Epithelial cell of prostate (primary cell): ENCODE measurements at places on chromosomes 5 and 9.
A peak's percentile ranks its signal among the peaks of the same experiment; 100 is the strongest.

- DNase-seq: peak; percentile 29
Measured at GRCh38 chr5:53069626-53070025, 39.9 kb downstream of the MOCS2 start.

DNA sequence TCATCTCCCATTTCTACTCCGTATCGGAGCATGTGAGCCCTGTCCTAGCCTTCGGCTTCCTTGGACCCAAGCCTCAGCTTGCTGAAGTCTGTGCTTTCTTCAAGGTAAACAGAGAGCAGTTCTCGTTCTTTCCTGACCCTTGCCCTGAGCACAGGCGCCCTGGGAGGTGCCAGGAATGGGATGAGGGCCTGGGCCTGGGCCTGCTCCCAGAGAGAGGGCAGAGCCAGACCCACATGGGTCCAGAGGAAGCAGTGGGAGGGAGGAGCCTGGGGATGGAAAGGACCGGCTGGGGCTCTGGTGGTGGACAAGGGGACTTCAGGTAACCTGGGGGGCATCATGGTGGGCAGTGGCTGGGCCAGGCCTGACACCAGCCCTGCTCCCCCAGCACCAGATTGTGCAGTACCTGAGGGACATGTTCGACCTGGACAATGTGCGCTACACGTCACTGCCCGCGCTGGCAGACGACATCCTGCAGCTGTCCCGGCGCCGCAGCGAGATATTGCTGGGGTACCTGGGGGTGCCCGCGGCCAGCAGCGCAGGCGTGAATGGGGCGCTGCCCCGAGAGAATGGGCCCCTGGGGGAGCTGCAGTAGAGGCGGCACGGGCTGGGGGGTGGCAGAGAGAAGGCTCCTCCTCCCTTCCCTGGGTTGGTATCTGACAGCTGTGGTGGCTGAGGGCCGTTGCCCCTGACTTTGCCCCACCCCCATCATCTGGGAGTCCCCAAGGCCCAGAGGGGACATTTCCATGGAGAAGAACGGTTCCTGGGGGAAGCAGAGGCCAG, 10.9 kb upstream of the DOLPP1 start:
- DNase-seq: no peak

DNA sequence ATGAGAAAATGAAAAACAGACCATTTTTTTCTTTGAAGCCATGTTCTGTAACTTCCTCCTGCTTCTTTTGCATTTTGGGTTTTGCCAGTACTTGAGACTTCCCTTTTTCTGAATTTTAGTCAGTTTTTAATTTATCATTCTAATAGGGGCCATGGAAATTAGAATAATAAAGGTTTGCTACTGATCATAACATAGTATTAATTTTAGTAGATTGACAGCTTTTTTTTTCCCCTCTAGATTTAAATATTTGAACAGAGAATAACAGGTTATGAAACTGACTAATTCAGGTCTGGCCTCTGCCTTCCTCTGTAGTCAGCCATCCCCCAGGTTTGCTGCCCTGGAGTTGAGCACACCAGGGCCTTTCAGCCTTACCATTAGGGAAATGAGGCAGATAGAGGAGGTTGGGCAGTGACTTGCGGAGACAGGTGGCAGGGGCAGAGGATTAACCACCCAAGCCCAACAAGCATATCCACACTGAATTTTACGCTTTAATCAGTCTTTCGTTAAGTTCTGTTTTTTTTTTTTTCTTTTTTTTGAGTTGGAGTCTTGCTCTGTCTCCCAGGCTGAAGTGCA, 80.1 kb upstream of the TNFAIP8 start:
- DNase-seq: no peak

DNA sequence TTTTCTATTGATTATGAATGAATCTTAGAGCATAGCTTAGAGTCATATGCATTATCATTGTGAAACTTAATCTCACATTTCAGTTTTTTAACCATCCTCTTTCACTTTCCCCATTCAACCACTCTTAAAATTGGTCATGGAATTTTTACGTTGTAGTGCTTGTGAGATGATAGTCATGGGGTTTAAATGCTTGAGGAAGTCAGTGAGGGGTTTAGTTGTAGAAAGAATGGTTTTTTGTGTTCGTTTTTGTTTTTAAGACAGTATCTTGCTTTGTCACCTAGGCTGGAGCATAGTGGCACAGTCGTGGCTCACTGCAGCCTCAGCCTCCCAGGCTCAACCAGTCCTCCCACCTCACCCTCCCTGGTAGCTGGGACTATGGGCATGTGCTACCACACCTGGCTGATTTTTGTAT, 19.6 kb downstream of the UGCG start:
- no peak for DNase-seq

- no peak for DNase-seq
Measured at GRCh38 chr5:40841068-40841805, at the start of gene CARD6. TSS of gene CARD6 (plus strand) at chr5:40841367. CDS start at chr5:40841383, 16 bp downstream.

DNA sequence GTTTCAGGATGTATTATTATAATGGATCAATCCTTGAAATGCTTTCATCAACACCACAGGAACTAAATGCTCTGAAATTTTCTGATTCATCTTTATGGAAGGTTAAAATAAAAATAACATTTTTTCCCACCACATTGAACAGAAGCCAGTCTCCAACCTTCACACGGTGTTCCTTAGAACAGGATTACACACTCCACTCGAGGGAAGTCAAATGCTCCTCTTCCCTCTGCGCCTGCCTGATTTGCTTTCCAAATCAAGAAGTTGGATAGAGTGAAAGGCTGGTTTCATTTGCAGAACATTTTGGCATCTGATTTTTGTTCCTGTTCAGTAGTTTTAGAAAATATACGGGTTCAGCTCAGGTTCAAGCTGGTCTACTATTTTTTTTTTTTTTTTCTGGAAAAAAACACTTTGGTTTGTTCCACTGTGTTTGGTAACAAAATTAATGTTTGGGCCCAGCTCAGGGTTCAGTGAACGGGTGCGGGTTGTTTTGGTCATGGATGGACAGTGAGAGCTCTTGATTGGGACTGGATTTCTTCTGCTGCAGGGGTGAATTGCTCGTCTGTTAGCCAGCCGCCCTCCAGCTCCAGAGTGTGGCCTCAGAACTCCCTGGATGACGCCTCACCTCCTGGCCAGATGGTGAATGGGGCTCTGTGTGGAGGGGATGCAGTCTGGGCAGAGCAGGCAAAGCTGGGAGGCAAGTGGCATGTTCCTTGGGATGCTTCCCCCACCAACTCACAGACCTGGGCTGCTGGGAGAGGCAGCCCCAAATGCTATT, 82.4 kb upstream of the STC2 start:
- DNase-seq: no peak

DNA sequence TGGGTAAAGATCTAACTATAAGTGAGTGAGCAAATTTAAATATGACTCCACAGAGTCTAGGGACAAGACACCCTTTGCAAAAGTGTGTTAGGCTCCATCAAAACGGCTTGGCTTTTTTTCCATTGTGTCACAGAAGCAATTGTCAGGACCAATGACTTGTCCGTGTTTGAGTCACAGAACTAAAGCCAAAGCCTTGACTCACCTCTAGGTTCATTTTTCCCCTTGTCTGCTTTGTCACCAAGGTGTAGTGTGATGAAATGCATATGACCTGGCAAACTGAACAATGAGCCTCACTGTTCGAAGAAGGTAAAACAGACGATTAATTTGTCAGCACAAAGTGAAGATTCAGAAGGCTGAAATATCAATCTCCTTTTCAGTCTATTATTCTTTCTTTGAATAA, 331.0 kb downstream of the GLIS3 start:
- peak; percentile 74 for DNase-seq

DNA sequence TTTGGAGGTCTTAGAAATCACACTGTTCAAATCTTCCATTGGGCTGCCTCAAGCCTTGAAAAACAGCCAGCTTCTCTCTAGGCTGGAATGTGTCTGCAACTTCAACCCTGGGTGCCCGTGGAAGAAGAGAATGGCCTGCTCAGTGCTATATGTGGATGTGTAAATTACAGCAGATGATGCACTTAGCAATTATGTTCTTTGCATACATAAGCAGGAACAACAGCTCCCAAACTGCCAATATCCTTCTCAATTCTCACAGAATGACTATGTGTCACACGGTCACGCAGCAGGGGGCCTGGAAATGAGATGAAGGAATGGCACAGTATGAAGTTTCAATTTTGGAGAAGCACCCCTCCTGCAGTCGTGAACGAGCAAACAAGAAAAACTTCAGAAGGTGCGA, 175.2 kb upstream of the SMARCA2 start:
- no peak for DNase-seq

DNA sequence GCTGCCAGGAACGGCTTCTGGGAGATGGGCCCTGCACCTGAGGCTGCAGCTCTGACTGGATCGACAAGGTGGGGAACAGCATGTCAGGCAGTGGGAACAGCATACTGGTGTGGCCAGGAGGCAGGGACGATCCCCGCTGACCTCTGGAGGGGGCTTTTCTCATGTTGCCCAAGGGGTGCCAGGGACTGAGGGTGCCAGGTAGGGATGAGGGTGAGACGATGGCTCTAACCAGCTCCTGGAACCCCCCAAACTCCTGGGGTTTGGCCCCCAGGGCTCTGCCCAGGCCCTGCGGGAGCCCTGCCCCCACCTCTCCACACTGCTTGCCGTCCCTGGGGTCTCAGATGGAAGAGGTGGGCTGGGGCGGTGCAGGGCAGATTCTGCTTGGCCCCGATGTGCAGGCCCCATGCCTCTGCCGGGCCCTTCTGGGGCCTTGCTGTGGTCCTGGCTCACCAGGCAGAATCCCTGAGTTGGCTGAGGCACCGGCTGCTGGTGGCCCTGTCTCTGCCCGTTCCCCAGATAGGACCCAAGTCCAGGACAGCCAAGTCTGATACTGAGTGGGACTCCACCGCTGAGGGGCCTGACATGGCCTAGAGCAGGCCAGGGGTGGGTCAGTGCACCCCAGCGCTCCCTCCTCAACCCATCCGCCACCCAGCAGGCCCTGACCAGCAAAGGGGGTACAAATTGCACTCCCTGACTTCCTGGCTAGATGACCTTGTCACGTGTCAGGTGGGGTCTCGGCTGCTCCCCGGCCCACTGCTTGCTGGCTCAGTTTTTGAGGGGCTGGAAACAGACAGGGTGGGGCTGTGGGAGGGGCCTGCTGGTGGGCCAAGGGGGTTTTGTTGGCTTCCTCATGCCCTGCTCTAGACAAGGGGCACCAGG, 28.4 kb upstream of the RNF130 start:
- DNase-seq: no peak

DNA sequence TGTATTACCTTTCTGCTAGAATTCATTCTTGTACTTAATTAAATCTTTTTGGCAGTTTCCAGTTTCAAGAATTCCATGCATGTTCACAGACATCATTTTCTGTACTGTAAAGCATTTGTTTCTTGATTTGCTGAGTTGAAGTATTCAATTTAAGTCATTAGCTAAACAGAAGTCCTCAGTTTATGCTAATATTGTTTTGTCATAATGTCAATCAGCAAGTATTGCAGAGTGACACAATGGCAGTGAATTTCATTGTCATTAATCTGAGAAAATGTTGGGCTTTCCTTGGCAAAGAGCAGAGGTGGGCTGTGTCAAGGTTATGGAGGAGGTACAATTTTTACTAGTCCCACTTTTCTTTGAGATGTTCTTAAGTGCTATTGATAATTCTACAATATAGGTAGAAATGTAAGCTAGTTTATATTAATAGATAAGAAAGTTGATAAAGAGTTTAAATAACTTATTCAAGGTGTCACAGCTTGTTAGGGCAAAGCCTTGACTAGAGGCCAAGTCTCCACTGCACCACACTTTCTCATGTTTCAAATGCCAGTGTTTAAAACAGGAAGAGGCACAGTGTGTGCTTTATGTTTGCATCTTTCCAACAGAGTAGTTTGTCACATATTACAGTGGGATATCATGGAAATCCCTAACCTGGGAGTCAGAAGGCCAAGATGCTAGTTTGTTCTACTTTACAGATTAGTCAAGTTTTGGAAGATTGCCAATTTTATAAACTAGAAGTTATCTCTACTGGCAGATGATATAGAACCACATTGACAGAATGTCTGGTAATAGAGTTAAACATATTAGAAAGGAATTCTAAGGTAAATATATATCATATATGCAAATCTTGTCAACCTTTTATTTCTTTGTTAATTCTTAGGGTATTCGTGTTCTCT, 56.3 kb downstream of the SLF1 start:
- DNase-seq: no peak

- DNase-seq: no peak
Measured at GRCh38 chr5:137599457-137599856, 100.3 kb upstream of the SPOCK1 start.

DNA sequence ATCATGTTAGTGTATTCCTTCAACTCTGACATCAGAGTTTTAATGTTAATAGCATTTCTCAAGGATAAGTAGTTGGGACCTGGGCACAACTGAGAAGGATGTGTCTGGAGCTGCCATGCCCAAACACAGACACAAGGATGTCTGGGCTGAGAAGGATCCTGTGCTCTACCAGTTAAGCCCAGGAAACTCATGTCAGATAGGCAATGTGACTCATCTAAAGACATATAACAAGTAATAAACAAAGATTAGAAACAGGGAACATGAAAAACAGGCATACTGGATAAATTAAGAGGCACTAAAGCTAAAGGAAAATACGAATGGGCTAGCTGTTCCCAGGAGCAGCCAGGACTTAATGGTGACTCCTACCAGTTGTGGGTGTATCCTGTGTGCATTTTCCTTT, 9.1 kb upstream of the EGFLAM start:
- no peak for DNase-seq

DNA sequence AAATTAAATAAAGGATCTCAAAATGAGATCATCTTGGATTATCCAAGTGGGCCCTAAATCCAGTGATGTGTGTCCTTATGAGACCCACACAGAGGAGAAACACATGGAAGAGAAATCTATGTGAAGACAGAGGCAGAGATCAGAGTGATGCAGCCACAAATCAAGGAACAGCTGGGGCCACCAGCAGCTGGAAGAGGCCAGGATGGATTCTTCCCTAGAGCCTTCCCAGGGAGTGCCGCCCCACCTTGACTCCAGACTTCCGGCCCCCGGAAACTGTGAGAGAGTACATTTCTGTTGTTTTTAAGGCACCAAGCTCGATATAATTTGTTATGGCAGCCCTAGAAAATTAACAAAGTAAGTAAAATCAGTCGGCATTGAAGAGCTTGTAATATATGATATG, 286.9 kb downstream of the FBXL7 start:
- DNase-seq: no peak

DNA sequence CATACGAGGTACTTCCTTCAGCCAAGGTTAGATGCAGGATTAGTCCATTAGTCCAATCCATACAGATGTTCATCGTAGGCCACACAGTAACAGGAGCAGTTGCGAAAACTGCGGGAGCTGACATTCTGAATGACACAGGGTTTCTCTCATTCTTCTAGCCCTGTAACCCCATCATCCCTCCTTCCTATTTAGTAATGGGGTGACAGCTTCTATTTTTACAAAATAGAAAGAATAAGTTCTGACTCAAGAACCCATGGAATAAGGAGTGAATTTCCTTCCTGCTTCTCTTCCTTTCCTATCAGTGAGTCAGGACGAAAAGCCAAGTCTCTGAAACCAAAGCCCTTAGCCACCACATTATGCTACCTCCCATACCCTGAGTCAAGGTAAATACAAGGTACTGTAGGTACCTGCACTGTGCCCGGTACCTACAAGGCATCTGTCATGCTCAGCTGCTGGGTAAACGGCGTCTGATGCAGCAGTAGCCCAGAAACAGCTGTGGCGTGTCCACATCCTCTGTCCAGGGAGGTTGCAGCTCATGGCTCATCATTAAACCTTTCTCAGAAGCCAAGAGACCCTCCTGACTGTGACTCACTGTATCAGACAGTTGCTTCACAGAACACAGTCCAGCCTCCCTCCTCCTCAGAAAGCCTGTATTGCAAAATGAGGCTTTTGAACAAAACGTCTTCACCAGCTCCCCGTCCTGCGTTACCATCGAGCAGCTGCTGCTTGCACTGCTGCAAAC, 84.2 kb downstream of the ESM1 start:
- peak; percentile 56 for DNase-seq
